Lower lobe of right lung (tissue), 2 donors: ENCODE measurements at places on chromosomes 13 and 19. TPM values are rescaled to one million over a fixed set of nuclear protein-coding genes. Genes with fewer than 3 reads are reported as not detected.

- no peak for DNase-seq
These were observed 3.5 kb downstream of the DHRS12 start for GRCh38 chr13:51800486-51800885.

GRCh38 chr13:101262306-101262705 lies 154.0 kb downstream of the NALCN start:
- no peak for DNase-seq

DNA sequence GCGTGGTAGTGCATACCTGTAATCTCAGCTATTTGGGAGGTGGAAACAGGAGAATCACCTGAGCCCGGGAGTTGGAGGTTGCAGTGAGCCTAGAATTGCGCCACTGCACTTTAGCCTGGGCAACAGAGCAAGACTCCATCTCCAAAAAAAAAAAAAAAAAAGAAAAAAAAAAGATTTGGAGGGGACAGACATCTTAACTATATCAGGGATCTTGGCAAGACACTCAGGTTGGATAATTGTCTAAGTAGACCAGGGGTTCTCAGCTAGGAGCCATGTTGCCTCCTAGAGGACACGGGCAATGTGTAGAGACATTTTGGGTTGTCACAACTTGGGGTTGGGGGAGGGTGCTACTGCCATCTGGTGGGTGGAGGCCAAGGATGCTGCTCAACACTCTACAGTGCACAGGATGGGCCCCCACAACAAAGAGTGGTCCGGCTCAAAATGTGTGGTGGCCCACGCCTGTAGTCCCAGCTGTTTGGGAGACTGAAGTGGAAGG lies 1.9 kb upstream of the ZNF580 start:
- DNase-seq = no peak

Gene KL
- 14.7 TPM for total RNA-seq

- no peak for DNase-seq
These were observed 562.1 kb upstream of the ATXN8OS start for GRCh38 chr13:69545551-69545950.

DNA sequence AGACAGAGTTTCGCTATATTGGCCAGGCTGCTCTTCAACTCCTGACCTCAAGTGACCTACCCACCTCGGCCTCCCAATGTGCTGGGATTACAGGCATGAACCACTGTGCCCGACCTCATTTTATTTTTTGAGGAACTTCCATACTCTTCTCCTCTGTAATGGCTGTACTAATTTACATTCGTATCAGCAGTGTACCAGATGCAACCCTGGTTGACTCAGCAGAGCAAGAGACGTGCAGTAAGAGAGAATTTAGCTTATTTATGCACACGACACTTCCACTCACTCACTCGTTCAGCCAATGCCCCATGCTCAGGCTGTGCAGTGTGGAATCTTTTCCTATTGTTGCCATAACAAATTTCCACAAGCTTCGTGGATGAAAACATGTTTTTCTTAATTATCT lies 6.9 kb downstream of the KIR3DL3 start:
- DNase-seq = no peak

DNA sequence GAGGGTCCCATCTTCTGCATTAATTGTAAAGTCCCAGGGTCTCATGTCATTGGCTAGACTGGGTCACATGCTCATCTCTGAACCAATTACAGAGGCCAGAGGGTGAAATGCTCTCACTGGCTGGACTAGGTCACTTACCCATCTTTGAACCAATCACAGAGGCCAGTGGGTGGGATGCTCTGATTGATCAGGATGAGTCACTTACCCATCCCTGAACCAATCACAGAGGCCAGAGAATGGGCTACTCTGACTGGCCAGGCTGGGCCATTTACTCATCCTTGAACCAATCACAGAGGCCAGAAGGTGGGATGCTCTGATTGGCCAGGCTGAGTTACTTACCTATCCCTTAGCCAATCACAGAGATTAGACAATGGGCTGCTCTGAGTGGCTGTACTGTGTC lies 5.3 kb downstream of the MISP start:
- no peak for DNase-seq

Gene BEST2
- not detected for total RNA-seq

Gene SOHLH2
- not detected for total RNA-seq

- no peak for DNase-seq
These were observed 238.0 kb downstream of the VWA8 start for GRCh38 chr13:41722684-41723535.

DNA sequence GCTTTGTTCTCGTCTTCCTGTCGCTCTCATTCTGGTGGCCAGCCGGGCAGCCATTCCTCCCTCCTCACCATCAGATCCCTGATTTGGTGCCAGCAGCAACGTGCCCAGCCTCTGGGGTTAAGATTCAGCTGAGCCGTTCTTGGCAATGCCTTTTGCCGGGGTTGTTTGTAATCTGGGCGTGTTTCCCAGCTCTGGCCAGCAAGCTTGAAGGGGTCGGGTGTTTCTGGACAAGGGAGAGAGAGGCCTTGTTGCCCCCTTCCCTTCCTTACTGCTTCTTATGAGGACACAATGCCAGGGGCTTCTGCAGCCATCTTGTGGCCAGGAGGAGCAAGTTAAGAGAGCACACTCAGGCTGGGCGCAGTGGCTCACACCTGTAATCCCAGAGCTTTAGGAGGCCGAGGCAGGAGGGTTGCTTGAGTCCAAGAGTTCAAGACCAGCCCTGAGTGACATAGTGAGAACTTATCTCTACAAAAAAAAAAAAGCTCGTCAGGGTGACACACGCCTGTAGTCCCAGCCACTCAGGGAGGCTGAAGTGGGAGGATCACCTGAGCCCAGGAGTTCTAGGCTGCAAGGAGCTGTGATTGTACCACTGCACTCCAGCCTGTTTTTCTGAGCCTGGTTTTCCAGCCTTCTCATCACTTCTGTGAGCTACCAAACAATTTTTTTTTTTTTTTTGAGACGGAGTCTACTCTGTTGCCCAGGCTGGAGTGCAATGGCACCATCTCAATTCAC lies 10.7 kb upstream of the CRTC1 start:
- no peak for DNase-seq

DNA sequence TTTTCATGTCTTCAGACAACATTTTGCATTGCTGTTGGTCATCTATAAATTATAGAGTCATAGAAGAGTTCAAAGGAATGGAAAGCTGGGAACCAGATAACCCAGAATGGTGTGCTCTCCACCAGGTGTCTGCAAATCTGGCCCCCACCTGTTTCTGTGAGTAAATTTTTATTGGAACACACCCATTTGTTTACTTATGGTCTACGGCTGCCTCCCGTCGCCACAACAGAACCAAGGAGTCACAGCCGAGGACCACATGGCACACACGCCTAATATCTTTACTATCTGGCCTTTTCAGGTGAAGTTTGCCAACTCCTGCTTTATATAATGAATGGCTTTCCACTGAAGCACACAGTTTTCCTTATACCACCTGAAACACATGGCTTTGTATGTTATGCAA lies 58.2 kb downstream of the EFNB2 start:
- no peak for DNase-seq

Gene GYS1
- 24.8 TPM for total RNA-seq

GRCh38 chr13:80100636-80101035 lies 240.3 kb downstream of the SPRY2 start:
- no peak for DNase-seq

- DNase-seq = no peak
These were observed 5.1 kb upstream of the USP12 start for GRCh38 chr13:27176470-27177410.

Gene ZGLP1
- total RNA-seq = 6.2 TPM

Gene SLC25A42
- total RNA-seq = 16.3 TPM

GRCh38 chr13:81318231-81319019 lies 977.5 kb upstream of the SPRY2 start:
- DNase-seq = no peak

GRCh38 chr13:45411221-45411620 lies 7.0 kb downstream of the SLC25A30 start:
- DNase-seq = no peak

DNA sequence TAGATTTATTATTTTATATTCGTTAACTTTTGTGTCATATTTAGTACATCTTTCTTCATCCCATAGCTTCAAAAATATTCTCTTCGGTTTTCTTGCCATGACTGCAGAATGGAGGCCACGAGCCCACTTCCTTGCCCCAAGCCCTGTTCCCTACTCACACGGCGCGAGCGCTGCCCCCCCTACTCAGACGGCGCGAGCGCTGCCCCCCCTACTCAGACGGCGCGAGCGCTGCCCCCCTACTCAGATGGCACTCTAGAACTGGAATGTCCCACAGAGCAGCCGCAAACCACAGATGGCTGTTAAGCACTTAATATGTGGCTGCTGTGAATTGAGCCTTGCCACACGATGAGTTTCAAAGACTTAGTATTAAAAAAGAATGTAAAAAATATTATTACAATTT lies 102.2 kb upstream of the PEG3 start:
- peak; percentile 65 for DNase-seq
